Right lobe of liver (tissue), 6 donors: ENCODE measurements at places on chromosomes 13 and 19. TPM values are rescaled to one million over a fixed set of nuclear protein-coding genes. Genes with fewer than 3 reads are reported as not detected.

The DAZAP1 gene
- total RNA-seq = 42.4 TPM

The TRAPPC5 gene
- total RNA-seq = 60.4 TPM

- DNase-seq = no peak
Observed at GRCh38 chr13:21625366-21625765, 21.4 kb upstream of the MICU2 start.

- no peak for DNase-seq
Observed at GRCh38 chr19:21571316-21571715, 65.9 kb downstream of the ZNF429 start.

DNA sequence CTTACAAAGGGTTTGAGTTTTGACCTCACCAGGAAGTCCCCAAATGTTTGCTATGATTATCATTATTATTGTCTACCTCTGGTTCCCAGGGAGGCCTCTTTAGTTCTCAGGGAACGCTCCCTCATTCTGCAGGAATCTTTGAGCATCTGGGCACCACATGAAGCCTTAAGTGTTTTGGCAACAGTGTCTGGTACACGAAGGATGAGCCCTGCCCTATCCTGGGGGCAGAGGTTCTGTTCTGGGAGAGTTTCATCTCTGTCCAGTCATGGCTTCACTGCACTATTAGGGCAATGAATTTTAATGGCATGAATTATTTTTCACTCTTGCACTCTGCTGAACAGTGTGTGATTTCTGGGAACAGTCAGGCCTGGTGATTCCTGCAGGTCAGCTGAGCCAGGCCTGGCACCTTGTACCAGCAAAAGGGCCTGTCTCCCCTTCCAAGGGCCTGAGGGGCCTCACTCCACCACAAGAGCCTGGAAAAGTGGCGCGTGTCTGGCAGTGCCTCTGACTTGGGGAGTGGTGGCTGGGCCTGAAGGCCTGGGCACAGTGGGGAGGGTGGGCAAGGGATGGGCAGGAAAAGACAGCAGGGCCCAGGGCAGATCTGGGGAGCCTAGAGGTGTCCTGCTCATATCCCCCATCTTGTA lies 4.6 kb downstream of the FAM187B start:
- no peak for DNase-seq

GRCh38 chr19:54661846-54662481 lies 821 bp upstream of the LILRB4 start:
- no peak for DNase-seq

- no peak for DNase-seq
Observed at GRCh38 chr19:40713939-40714338, 2.7 kb downstream of the COQ8B start.
